ENCODE measurements at places on chromosomes 1 and 21. TPM values are rescaled to one million over a fixed set of nuclear protein-coding genes. Genes with fewer than 3 reads are reported as not detected.

The HAO2 gene
- polyA plus RNA-seq = not detected

The LAPTM5 gene
- 6.9 TPM for polyA plus RNA-seq

The ADAMTS5 gene
- 1.3 TPM for polyA plus RNA-seq

The ZFP69B gene
- polyA plus RNA-seq = 0.42 TPM

The ERMAP gene
- polyA plus RNA-seq = 2.8 TPM

The LORICRIN gene
- not detected for polyA plus RNA-seq

The NID1 gene
- 89.6 TPM for polyA plus RNA-seq

The AADACL4 gene
- not detected for polyA plus RNA-seq

The FLG gene
- polyA plus RNA-seq = 0.01 TPM

The ZNF593OS gene
- not detected for polyA plus RNA-seq

The DMRTA2 gene
- polyA plus RNA-seq = not detected

The GBP5 gene
- 0.27 TPM for polyA plus RNA-seq

The WRAP73 gene
- polyA plus RNA-seq = 9.3 TPM

The SERBP1 gene
- polyA plus RNA-seq = 197 TPM

The SYT14 gene
- not detected for polyA plus RNA-seq

The FMOD gene
- 3.0 TPM for polyA plus RNA-seq

The CADM3 gene
- polyA plus RNA-seq = 1.7 TPM

Data from heart left ventricle (tissue), 16 donors.